ENCODE measurements at places on chromosomes 16 and 17. TPM values are rescaled to one million over a fixed set of nuclear protein-coding genes. Genes with fewer than 3 reads are reported as not detected.

The ARHGAP23 gene
- total RNA-seq = 47.9 TPM

DNA sequence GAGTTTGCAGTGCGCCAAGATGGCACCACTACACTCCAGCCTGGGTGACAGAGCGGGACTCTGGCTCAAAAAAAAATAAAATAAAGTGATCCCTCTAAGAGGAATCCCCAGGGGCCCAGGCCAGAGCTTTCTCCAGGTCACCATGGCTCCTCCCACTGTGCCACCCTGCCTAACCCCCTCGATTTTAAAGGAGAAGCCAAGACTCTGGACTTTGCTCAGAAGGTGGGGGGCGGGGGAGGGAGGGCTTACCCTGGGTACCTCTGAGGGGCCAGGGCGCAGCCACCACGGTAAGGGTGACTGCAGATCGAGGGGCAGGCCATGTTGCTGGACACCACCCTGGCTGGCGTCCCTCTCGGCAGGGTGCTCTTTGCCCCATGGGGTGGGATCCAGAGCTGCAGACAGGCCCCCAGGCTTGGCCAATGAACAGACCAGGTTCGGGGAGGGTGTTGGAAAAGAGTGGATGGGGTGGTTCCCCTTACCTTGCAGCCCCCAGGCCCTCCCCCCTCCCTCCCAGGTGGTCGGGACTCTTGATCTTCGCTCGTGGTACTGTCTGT lies 455 bp upstream of the GRB7 start:
- no peak for DNase-seq

The NHLRC4 gene
- 0.85 TPM for total RNA-seq

GRCh38 chr17:2266045-2266864 lies 37.3 kb downstream of the SMG6 start:
- no peak for DNase-seq

DNA sequence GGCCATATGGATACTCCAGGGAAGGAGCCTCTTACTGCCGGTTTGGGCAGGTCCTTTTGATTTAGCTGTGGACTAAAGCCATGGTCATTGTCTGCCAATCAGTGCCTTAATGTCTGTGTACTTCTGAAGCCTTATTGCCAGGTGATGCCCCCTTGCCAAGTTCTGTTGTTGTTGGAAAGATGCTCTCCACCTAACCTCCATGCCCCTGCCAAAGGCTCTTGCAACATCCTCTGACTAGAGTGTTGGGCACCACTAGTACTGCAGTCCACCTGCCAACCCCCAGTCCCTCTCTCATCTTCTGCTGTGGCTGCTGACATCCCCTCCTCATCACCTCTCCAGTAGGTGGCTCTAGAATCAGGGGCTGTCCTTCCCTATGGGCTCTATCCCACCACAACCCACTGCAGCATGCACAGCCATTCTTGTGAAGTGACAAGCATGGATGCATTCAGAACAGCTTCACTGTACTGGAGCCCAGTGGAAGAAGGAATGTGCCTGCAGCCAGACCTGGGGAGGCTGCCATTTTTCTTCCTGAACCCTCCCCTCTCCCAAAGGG lies 375.3 kb upstream of the CDH5 start:
- DNase-seq = no peak

DNA sequence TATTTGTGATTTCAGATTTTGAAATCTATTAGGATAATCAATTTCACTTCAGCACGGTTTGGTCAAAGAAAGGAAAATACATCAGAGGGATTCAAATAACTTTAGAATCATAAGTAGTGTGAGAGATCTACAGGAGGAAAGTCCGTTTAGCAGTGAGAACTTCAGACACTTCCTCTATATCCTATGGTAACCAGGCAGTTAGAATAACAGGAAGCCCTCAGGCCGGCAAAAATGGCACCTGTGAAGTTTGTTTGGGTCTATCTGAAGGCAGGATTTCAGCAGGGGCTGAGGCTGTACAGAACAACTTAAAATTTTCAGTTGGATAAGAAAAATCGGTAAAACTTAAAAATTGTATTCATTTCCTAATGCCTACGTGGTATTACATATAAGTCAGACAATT lies 24.9 kb downstream of the KCNJ16 start:
- no peak for DNase-seq

DNA sequence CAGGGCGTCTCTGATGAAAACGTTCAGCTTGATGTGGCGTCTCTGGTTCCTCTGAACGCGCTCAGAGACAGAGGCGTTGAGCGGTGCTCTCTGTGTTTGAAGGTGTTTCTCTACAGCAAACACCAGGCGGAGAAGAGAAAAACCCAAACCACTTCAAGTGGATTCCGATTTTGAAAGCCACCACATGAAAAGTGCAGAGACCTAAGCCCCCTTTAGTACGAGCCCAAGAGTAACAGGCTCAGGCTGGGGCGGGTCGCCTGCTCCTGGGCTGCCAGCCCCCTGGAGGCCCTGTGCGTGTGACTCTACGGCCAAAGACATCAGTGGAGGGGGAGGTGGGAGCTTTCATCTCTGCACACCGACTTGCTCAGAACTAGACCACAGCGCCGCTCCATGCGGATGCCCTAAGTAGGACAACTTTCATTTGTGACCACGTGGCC lies 328.4 kb downstream of the MAF start:
- no peak for DNase-seq

GRCh38 chr16:88405216-88406060 lies 22.7 kb downstream of the ZNF469 start:
- no peak for DNase-seq

DNA sequence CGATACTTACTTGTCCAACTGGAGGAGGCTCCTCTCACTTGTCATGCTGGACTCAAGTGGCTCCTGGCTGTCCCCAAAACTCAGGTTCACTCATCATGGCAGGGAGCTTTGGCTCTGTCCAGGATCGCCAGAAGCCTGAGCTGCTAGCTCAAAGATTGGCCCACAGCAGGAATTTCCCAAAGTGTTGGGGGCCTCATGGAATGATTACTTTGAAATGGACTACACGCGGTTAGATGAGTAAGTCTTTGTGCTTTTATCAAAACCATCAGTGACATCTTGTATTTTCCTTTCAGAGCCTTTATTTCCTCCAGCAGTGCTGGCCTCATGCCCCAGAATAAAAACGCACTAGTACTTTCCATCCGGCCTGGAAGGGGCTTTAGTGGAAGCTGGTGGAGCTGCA lies 29.2 kb upstream of the PHB1 start:
- DNase-seq = no peak

DNA sequence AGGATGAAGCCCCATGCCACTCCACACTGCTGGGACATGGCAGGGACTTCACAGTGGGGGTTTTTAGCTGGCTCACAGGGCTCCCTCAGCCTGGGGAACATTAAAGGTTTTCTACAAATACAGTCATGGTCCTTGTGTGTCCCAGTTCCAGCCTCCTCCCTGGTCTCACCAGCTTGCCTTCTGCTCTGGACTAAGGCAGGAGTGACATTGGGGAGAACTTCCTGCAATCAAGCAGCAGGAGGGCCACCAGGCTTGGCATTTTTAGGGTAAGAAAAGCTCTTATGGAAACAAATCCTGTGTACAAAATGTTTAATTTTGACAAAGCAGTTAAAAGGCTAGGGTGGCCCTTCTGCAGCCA lies 1.9 kb downstream of the PARD6A start:
- DNase-seq = no peak

GRCh38 chr16:67394155-67395104 lies 1.1 kb upstream of the TPPP3 start:
- no peak for DNase-seq

- no peak for DNase-seq
Observed at GRCh38 chr16:19710191-19710908, 7.7 kb downstream of the KNOP1 start.

Data from renal cortical epithelial cell (primary cell).